ENCODE measurements at places on chromosomes 5 and 9.

DNA sequence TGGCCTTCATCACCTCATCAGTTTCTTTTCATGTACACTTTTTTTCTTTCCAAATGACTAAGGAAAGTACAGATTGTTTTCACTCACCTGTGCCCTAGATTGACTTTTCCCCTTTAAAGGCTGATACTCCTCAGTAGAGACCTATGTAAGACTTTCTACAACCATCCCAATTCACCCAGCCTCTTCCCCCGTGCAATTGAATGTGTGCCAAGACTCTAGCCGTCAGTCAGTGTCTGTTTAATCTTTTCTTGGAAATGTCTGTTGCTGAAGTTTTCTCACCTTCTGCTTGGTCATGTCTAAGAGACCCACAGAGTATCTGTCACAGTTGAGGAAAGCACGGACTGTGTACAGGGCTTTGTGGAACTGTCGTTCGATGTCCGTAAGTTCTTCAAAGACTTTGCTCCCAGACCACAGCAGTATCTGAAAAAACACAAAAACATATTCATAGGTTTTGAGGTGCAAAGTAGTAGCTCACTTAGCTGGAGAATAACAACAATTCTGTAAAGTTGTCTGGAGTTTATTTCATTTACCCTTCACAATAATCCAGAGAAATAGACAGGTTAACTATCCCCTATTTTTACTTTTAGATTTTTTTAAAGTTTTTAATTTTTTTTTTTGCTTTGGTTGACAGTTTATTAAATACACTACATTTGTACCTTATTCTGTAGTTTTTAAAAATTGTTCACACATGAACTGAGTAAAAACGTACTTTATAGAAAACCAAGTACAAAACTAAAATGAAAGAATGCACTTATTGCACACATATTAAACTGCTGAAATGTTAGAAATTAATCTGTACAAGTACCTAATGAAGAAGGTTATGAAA lies 13.6 kb downstream of the PDE6A start:
- no peak for DNase-seq

DNA sequence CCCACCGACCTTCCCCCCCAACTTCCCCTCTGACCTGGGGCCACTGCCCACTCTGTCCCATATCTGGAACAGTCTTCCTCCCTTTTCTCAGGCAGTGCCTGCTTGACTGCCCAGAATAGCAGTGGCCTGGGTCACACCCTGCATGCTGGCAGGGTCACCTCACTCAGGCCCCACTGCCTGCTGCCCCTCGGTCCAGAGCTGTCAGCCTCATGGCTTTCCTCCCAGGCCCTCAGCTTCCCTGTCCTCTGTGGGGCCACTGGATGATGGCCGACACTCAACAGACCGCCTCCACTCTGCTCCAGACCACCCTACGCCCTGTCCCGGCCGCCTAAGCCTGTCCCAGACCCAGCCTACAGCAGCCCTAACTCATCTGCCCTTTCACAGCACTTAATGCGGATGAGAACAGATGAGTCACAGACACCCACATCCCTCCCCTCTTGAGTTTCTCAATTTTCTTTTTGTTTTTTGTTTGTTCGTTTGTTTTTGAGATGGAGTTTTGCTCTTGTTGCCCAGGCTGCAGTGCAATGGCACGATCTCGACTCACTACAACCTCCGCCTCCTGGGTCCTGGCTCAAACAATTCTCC lies 5.9 kb downstream of the PNPLA7 start:
- DNase-seq = no peak

- DNase-seq = no peak
These were observed 1.9 kb downstream of the PCSK5 start for GRCh38 chr9:75892216-75892911.

DNA sequence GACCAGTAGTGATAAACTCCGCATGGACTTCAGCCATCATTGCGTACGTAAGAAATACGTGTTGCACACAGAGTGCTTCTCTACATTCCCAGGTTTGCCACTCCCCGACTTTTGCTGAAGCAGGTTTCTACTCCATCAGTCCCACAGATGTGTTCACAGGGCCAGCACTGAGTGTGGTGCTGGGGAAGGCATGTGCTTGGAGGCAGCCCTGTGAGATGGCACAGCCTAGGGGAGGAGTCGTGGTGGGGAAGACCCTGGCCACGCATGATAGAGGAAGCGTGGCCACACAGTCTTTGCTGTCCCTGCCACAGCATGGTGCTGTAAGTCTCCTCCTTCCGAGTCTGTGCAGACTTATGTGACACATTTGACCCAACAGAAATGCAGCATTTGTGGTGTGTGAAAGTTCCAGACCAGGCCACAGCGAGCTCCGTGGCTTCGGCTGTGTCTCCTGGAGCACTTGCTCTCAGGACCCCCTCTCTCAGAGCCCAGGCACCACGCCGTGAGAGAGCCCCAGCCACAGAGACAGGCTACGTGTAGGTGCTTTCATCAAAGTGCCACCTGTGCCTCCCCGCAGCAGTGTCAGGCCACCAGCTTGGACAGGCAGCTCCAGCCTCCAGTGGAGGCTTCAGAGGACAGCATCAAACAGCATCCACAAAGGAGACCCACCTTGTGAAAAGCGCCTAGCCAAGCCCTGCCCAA lies 197.8 kb downstream of the AUH start:
- DNase-seq = no peak

DNA sequence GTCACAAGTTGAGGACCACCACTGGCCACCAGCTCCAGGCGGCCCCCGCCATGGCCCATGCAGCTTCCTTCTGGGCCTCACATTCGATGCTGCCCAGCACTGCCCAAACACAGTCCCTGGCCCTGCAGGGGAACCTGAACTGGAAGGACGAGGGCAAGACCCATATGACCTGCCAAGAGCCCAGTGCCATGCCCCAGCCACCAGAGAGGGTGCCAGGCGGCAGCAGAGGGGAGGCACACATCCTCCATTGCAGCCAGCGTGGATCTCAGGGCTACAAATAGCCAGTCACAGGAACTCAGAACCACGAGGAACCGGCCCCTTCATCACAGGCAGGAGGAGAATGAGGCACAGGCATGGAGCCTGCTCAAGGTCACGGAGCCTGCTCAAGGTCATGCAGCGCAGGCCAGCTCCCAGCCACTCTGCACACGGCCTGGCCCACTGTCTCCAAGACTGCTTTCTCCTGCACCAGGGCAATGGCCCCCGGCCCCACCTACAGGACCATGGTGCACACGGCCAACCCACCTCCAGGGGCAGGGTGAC lies 69.6 kb downstream of the SEMA4D start:
- DNase-seq = no peak

DNA sequence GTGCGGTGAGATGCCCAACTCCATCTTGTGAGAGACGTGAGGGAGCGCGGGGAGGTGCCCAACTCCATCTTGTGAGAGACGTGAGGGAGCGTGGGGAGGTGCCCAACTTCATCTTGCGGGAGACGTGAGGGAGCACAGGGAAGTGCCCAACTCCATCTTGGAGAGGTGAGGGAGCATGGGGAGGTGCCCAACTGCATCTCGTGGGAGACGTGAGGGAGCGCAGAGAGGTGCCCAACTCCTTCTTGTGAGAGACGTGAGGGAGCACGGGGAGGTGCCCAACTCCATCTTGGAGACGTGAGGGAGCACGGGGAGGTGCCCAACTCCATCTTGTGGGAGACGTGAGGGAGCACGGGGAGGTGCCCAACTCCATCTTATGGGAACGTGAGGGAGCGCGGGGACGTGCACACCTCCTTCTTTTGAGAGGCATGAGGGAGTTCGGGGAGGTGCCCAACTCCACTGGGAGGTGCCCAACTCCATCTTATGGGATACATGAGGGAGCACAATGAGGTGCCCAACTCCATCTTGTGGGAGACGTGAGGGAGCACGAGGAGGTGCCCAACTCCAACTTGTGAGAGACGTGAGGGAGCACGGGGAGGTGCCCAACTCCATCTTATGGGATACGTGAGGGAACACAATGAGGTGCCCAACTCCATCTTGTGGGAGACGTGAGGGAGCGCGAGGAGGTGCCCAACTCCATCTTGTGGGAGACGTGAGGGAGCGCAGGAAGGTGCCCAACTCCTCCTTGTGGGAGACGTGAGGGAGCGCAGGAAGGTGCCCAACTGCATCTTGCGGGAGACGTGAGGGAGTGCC lies 235.4 kb downstream of the CACNA1B start:
- no peak for DNase-seq

DNA sequence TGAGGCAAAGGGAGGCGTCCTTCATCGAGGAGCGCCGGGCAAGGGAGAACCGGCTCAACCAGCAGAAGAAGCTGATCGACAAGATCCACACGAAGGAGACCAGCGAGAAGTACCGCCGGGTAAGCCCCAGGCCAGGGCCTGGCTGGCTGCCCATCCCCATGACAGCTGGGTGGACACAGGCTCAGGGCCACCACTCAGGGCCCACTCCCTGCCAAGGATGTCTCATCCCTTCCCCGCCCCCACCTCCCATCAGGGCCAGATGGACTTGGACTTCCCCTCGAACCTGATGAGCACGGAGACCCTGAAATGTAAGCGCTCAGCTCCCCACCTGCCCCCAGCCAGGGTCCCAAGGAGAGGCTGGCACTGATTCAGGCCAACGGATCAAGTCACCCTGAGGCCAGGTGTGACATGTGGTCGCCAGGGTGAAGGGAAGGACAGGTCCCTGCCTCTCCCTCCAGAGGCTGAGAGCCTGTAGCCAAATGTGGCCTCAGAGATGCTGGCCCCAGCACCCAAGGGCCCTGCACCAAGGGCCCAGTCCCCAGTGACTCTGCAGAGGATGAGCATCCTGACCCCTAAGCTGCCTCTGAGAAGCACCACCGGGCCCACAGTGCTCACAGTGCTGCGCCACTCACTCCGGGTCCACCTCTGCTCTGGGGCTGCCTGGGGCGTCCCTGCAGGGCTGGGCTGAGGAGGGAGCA lies 3.1 kb upstream of the RABL6 start:
- DNase-seq = no peak

DNA sequence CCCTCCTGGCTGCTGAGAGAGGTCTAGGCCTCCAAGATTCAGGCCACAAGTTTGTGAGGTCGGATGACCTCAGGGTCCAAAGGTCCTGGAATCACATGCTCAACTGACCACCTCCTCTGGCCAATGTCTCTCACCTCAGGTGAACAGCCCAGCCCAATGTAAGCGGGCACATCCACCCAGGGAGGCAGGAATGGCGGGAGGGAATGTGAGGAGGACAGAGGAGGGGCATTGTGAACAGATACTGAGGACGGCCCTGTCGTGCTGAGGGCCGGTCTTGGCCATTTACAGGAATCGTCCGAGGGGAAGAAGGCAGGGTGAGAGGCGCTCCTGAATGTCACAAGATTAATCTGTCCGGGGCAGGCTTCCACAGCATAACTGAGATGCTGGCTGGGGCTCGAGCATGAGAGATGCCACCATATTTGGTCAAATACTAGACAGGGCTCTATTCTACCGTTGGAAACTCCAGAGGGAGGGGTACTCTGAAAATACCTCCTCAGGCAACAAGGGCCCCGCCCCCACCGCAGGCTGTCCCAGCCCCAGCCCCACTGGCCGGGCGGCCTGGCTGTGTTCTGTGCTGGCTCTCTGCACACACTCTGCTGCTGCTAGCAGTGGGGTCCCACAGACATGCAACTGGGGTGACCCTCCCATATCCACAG lies 1.5 kb upstream of the IL17B start:
- peak; percentile 42 for DNase-seq

DNA sequence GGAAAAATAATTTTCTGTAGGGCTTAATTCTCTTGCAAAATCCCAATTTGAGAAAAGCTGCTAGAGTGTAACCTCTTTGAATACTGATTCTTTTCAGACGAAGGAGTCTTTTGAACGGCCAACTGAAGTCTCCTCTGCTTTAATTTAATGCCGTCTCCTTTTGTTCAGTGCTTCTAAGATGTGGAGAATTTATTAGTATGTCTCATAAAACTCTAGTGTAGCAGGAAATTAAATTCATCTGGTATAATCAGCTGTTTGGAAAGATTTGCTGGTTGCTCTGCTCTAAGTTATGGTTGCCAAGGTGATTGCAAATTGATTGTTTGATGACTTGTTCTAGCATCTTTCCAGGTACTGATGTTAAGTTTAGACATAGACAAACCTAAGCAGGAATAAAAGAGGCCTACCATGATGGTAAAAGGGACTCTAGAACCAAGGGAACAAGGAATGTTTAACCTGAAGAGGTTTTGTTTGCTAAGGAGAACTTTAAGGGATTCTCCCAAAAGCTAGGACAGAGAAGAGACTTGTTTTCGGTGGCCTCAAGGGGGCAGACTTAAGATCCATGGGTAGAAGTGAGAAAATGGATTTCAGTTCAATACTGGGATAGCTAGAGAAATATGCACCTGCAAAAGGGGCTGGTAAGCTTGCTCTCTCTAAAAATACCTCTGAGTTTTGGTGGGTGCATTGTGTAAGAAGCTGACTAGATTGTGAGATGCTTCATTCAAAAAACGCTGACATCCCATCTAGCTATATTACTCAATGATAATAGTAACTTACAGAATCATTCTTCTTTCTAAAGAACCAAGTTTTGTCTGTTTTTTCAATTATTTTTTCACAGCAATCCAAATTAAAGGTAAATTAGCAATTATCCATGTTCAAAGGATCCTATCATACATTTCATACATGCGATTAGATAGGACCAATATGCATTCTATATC lies 5.7 kb upstream of the ADRB2 start:
- DNase-seq = no peak

DNA sequence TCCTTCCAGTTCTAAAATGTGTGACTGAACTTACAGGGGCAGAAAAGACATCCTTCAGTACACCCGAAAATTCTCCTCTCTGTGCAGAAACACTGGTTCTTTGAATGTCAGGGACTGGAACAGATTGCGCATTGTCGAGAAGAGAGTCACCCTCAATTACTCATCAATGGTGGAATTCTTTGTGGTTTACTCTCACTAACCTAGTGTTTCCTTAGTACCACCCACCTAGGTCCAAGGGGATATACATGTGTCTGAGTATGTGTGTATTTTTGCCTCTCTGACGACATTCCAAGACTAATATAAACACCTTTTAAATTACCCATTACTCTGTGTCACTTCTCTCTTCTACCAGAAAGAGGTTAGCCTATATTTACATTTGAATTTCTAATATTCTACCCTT lies 660.8 kb downstream of the TLE1 start:
- no peak for DNase-seq

DNA sequence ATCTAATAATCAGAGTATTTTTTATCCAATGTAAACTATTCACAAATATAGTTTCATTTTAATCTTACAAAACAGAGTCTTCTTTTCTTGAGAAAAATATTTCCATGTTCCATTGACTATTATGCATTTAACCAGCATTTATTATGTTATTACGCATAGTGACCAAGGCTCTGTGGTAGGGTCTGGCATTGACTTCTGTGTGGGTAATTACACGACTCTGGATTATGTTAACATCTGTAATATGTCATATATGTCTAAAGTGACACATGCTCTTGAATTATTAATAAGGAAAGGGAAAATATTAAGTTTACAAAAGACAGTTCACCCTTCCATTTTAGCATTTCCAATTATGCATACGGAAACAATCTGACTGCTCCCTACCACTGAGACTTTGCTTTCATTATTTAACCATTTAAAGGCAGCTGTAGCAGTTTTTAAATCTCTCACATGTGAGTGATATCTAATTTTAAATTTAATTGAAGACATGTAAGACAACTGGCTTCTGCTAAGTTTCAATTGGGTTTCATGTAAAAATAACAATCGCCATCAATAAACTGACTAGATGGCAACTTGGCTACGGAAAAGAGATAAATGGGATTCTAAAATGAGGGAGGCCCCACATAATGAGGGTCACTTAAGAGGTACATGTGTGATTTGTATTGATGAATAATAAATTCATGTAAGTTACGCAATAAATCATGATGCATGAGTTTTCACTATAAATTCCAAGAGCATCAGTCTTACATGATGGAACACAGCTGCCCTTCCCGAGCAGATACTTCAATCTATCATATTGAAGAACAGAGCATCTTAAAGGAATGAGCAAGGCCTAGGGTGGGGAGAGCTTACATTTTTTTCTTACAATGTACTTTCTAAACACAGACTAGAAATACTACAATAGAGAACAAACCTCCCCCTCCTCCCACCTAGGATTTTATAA lies 1056.8 kb downstream of the MAT2B start:
- peak; percentile 93 for DNase-seq

Measured in SK-N-DZ (cell line).